ENCODE measurements at places on chromosomes 6 and 20.

GRCh38 chr6:31572041-31572911, at the start of gene LTA:
Gene LTA, plus strand, starts transcription at chr6:31572289. Its CDS starts 454 bp downstream, at chr6:31572743.
- DNase-seq: no peak

DNA sequence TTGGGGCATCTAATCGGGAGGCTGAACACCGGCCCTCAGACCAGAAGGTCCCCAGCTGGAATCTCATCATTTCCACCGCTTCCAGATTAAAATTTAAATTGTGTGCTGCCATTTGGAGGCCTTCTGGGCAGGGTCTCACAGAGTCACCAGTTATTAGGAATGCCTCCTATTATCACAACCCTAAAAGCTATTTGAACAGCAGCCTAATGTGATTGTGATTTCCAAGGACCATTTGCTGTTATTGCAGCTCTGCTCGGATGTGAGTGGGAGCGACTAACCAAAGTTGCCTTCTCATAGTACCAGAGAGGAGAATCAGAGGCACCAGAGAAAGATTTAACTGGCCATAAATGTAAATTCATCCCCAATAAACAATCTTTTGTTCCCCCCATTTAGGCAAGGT, 277.3 kb downstream of the RNF144B start:
- no peak for DNase-seq

GRCh38 chr6:105981002-105981887, 104.9 kb upstream of the PRDM1 start:
- DNase-seq: no peak

DNA sequence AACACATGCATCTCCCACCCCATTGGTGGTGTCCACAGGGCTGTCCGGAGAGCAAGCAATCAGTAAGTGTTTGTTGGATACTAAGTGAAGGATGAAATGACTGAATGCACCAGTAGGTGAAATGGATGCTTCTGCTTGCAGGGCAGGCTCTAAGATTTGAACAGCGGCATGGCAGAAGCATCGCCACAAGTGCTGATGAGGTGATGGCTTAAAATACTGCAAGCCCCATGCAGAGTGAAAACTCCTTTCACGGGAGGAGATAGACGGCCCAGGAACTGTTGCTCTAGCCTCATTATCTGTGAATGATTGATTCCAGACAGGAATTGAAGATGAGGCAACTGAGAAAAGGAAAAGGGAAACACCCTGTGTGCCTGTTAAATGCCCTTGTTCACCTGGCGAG, 158.9 kb downstream of the LY86 start:
- no peak for DNase-seq

- no peak for DNase-seq
These were observed 248.2 kb downstream of the KHDC1L start for GRCh38 chr6:72977114-72977513.

- no peak for DNase-seq
These were observed 46.3 kb downstream of the GOPC start for GRCh38 chr6:117555882-117556498.

DNA sequence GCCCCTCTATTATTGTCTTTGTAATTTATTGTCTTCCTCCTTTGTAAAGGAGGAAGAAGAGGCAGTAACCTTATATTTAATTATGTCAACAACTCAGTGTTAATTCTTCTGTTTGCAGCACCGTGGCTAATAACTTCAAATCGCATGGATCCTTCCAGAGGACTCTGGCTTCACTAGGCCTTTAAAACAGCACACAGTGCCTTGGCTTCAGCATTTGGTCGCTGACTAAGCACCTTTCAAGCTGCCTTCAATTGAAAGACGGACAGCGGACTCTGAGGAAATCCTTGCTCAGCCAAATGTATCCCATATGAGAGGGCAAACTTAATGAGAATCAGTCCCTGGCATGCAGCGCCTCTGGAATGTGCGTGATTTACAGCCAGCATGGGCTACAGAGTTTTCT, 64.2 kb downstream of the SGK1 start:
- DNase-seq: no peak
